Right atrium auricular region (tissue), 2 donors: ENCODE measurements at places on chromosomes 11 and 22. TPM values are rescaled to one million over a fixed set of nuclear protein-coding genes. Genes with fewer than 3 reads are reported as not detected.

The MMP27 gene
- total RNA-seq: not detected

GRCh38 chr11:29333993-29334775, 682.6 kb downstream of the KCNA4 start:
- no peaks in the 10 kb centered on the region for H3K36me3 ChIP-seq
- H3K4me3 ChIP-seq: no peak overlapping the region
- no peaks in the 10 kb centered on the region for H3K4me1 ChIP-seq
- DNase-seq: no peak

- DNase-seq: no peak
- no peaks in the 10 kb centered on the region for H3K27me3 ChIP-seq
- H3K27ac ChIP-seq: no peak overlapping the region
- no peaks in the 10 kb centered on the region for H3K36me3 ChIP-seq
- no peak overlapping the region for H3K4me3 ChIP-seq
- H3K4me1 ChIP-seq: no peaks in the 10 kb centered on the region
Measured at GRCh38 chr22:49099496-49100124, 728.1 kb downstream of the BRD1 start.

DNA sequence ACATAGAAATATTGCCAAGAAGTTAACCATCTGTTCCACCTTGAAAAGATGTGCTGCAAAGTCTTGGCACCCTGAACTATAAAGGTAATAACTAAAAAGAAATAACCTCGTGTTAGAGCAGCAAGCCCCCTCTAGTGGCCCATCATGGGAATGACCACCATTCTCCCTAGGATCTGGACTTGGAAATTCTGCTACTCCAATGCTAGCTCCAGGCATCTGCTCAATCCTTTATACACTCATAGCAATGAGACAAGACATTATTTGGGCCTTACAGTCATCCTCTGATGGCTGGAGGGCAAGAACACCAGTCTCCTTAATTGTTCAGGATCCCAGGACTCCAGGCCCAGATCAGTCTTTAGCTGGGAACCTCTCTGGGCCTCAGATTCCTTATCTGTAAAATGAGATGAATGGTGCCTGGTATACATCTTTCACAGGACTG, 76.0 kb downstream of the CWC15 start:
- no peaks in the 10 kb centered on the region for H3K36me3 ChIP-seq
- no peak overlapping the region for H3K4me3 ChIP-seq
- no peak overlapping the region for H3K27ac ChIP-seq
- H3K4me1 ChIP-seq: no peaks in the 10 kb centered on the region
- DNase-seq: peak; percentile 61

DNA sequence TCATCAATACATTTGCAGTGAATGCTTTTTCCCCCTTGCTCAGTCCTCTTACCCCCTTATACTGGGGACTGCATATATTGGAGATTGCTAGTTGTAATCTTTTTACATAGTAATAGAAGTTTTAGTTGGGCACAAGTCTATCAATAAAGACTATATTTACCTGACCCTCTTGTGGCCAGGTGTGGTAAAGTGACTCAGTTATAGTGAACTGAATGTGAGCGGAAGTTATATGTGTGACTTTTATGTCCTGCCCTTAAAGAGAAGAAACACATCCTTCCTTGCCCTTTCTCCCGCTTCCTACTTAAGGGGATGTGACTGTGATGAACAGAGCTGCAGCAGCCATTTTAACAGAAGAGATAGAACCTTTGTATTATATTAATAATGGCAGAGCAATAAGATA, 362.0 kb downstream of the METTL15 start:
- no peaks in the 10 kb centered on the region for H3K27me3 ChIP-seq
- H3K4me3 ChIP-seq: no peak overlapping the region
- no peaks in the 10 kb centered on the region for H3K4me1 ChIP-seq
- H3K27ac ChIP-seq: no peak overlapping the region

DNA sequence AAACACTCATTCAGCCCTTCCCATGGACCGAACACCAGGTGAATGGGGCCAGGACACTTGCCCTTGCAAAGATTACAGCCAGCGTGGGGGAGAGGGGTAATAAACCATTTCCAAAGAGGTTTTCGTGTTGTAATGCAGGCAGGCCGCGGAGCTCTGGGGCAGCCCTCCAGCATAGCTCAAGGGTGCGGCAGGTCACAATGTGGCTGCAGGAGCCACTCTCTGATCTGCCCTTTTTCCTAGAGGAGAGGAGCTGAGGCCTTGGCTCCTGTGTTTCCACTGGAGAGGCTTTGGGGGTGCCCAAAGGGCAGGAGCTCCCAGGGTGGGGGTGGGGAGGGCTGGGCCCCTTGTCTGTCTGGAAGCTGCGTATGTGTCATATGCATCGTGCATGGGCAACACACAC, 134.2 kb upstream of the NECTIN1 start:
- no peak overlapping the region for H3K4me3 ChIP-seq
- H3K4me1 ChIP-seq: no peaks in the 10 kb centered on the region
- no peaks in the 10 kb centered on the region for H3K27me3 ChIP-seq
- no peaks in the 10 kb centered on the region for H3K36me3 ChIP-seq
- H3K27ac ChIP-seq: no peak overlapping the region

GRCh38 chr11:43937434-43938411, 4.7 kb upstream of the C11orf96 start:
- no peaks in the 10 kb centered on the region for H3K27me3 ChIP-seq
- no peak for DNase-seq
- H3K4me3 ChIP-seq: no peak overlapping the region
- H3K36me3 ChIP-seq: no peaks in the 10 kb centered on the region
- peak overlapping the region; percentile 62 for H3K27ac ChIP-seq

DNA sequence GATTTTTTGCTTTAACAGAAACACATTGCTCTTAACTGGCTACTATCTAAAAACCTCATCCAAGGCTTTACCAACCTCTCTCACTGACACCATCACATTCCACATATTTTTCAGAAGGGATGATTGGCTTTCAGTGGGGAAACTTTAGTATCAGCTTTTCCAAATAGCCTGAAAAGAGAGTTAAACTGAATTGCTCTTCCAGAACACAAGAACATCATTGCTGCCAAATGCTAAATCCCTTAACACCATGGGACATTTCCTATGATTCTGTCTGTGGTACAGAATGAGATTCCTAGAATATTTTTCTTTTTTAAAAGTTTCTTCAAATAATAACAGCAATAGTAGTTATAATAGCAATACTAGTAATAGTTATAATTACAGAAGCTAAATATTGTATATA, 45.4 kb downstream of the SOX6 start:
- H3K4me1 ChIP-seq: no peaks in the 10 kb centered on the region
- no peaks in the 10 kb centered on the region for H3K36me3 ChIP-seq
- no peak overlapping the region for H3K4me3 ChIP-seq
- DNase-seq: no peak
- no peak overlapping the region for H3K27ac ChIP-seq
- no peaks in the 10 kb centered on the region for H3K27me3 ChIP-seq

- H3K4me3 ChIP-seq: no peak overlapping the region
- DNase-seq: no peak
- H3K4me1 ChIP-seq: no peaks in the 10 kb centered on the region
- H3K27me3 ChIP-seq: no peaks in the 10 kb centered on the region
Measured at GRCh38 chr22:45891996-45892621, 84.9 kb downstream of the WNT7B start.

The SSTR3 gene
- not detected for total RNA-seq
